Left hindlimb (tissue), 1 donor: ENCODE measurements at places on chromosomes 3 and 15.

GRCh38 chr3:115853104-115853503, 229.8 kb downstream of the GAP43 start:
- DNase-seq: no peak

- no peak for DNase-seq
Measured at GRCh38 chr3:129746629-129747028, 140.2 kb upstream of the PLXND1 start.

GRCh38 chr15:58487041-58487723, 55.4 kb downstream of the LIPC start:
- DNase-seq: no peak

DNA sequence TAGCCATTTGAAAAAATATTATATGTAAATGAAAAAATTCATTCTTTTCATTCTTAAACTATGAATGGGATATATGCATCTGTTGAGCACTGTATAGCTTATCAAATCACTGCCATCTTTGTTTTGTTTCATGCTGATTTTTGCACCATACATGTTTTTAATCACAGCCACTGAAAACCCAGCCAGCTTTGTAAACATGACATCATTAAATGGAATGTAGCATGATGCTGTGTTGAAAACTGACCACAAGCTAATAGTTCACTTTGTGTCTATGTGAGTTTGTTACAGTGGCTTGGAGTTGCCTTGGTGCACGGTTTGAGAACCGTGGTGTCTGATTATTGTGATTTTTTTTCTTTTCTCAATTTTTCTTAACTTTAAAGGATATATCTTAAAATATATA, 75.7 kb downstream of the GMPS start:
- DNase-seq: no peak

DNA sequence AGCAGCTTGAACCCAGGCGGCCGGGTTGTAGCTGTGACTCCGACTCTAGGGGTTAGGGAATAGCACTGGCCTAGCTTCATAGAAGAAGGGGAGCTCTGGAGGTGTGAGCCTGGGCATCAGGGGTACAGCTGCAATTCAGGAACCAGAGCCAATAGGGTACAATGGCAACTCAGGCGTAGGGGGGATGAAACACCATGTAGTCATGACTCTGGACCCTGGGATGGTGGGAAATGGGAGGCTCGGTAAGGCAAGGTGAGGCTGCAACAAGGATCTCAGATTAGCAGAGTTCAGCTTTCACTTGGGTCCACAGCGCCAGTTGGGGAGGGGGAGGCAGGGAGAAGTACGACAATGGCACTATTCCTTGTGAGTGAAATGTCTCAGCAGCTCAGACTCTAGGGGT, 210.2 kb upstream of the LYSMD4 start:
- no peak for DNase-seq
